ENCODE measurements at places on chromosomes 7 and 10. TPM values are rescaled to one million over a fixed set of nuclear protein-coding genes. Genes with fewer than 3 reads are reported as not detected.

DNA sequence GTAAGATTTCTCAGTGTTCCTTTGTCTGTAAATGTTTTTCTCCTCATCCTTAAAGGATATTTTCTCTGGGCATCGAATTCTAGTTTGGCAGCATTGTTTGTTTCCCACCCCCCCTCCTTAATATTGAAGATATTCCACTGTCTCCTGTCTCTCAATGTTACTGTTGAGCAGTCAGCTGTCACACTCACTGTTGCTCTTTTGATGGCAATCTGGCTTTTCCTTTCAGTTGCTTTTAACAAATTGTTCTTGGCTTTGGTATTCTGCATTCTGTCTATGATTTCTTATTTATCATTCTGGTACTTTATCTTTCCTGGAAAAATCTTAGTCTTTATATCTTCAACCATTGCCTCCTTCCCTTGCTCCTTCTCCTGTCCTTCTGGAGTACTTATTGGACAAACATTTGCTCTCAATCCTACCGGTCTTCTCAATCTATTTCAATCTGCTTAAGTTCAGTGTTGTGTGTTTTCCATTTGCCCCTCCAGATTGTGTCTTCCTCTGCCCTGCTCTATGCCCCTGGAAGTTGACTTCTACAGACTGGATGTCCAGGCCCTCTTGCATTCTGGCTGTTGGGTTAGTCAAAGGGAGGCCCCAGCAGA is 9.3 kb upstream of the GTPBP4 start:
- H3K36me3 ChIP-seq, result no peaks in the 10 kb centered on the region
- DNase-seq, result no peak
- H3K4me3 ChIP-seq, result no peak overlapping the region

DNA sequence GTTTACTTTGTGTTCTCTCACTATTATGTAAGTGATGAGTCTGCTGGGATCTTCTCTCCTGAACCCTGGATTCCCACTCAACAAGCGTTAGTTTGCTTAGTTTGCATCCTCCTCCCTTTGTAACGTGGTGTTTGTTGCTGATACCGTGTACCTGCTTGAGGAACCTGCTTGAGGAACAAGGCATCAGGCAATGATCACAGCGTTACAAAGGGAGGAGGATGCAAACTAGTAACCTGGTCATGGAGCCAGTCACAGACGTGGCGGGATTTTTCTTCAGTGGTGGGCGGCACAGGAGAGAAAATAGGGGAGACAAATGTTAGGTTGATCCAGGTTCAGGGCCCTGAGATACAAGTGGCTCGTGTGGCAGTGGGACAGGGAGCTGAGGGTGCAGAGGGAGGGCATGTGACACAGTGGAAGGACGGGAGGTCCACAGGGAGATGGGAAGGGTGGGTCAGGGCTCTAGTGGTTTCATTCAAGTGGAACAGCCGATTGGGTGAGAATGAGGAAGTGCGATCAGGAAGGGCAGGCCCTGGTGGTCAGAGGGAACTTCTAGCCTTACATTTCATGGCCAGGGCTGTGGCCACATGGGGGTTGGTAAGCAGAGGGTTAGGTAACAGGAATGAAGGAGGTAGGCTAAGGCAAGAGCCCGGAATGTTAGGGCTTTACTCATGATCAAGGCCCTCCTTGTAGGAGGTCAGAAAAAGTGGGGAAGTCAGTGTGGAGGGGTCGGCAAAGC is 38.0 kb downstream of the SNX10 start:
- peak overlapping the region; percentile 22 for H3K27ac ChIP-seq
- no peaks in the 10 kb centered on the region for H3K27me3 ChIP-seq
- H3K4me1 ChIP-seq, result no peaks in the 10 kb centered on the region
- DNase-seq, result no peak
- no peak overlapping the region for H3K4me3 ChIP-seq
- H3K36me3 ChIP-seq, result no peaks in the 10 kb centered on the region

DNA sequence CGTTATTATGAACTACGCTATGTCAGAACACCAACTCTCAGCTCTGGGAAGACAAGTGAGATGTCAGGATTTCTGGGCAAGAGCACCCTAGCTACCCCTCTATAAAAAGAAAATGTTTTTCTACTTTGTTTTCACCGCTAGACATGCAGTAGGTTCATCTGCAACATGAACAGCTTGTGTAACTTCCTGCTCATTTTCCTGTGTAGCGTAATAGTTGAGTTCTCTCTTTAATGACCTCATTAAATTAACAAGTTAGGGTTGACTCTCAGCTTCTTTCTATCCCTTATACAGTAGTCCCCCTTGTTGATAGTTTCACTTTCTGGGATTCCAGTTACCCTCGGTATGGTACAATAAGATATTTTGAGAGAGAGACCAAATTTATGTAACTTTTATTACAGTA is 329.4 kb upstream of the ZNF32 start:
- no peak overlapping the region for H3K4me3 ChIP-seq
- no peak overlapping the region for H3K27ac ChIP-seq
- no peak for DNase-seq

CALML3 gene
- polyA plus RNA-seq, result 0.02 TPM

MRLN gene
- 0.35 TPM for polyA plus RNA-seq

ADCY1 gene
- polyA plus RNA-seq, result 0.14 TPM

CALML5 gene
- polyA plus RNA-seq, result not detected

Measured in lung (tissue), 17 donors.